Left ventricle myocardium inferior (tissue), 1 donor: ENCODE measurements at places on chromosomes 11 and 22.

DNA sequence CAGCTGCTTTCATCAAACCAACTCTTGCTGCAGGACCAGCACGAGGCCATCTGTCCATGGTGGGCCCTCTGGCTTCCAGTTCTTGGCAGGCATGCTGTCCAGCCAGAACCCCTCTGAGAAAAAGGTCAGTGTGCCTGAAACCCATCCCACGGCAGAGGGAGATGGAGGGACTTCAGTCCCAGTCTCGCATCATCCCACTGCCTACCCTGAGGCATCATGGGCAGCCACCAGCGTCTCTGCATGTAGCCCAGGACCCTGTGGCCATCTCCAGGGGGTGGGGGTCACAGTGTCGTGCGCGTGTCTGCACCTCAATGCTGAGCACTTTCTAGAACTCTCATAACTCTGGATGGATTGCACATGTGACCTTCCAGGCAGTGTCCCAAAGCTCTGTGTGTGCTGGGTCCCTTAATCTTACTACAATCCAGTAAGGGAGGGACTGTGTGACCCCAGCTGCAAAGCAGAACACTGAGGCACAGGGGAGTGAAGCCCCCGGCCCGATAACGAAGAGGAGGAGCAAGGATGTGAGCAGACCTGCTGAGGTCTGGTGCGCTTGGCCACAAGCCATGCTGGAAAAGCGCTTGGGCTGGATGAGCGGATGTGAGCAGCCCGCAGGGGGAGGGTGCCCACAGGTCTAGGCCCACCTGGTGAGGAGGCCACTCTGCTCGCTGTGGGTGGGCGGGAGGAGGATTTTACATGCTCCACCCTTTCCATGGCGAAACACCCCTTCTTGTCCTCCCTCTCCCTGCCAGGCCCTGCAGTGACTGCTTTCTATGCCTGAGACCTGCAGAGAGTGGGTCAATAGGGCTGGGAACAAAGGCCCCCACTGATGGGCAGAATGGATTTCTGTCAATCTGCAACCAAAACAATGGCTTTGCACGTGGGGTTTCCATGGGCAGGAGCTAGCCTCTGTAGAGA lies 1401.0 kb downstream of the BRD1 start:
- DNase-seq: no peak

DNA sequence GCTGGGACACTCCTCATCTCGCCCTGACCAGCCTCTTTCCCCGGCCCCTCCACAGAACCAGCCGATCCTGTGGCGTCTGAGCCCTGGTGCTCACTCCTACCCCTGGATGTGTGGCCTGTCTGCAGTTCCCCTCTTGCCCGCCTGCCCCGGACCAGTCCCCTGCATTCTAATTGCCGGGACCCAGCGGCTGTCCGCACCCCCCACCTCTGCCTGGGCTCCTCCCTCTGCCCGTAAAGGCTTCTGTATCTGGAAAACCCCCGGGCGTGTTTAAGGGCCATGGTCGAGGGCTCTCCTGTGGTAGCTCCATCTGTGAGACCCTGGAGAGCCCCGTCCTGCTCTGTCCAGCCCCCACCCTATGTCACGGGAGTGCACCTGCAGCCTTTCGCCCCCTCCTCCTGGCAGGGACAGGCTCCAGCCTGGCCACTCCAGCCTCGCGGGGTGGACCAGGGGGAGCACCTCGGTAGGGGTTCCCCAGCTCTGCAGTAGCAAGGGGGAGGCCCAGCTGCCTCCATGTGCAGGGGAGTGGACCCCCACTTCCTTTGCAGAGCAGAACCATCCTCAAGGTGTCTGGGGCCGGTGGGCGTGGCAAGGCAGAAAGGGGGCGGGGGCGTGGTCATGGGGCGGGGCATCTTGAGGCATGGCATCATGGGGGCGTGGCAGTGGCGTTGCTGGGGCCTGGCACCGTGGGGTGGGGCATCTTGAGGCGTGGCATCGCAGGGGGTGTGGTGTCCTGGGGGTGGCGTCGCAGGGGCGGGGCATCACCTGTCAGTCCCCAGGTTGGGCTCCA lies 430.4 kb downstream of the TBC1D22A start:
- no peak for DNase-seq

DNA sequence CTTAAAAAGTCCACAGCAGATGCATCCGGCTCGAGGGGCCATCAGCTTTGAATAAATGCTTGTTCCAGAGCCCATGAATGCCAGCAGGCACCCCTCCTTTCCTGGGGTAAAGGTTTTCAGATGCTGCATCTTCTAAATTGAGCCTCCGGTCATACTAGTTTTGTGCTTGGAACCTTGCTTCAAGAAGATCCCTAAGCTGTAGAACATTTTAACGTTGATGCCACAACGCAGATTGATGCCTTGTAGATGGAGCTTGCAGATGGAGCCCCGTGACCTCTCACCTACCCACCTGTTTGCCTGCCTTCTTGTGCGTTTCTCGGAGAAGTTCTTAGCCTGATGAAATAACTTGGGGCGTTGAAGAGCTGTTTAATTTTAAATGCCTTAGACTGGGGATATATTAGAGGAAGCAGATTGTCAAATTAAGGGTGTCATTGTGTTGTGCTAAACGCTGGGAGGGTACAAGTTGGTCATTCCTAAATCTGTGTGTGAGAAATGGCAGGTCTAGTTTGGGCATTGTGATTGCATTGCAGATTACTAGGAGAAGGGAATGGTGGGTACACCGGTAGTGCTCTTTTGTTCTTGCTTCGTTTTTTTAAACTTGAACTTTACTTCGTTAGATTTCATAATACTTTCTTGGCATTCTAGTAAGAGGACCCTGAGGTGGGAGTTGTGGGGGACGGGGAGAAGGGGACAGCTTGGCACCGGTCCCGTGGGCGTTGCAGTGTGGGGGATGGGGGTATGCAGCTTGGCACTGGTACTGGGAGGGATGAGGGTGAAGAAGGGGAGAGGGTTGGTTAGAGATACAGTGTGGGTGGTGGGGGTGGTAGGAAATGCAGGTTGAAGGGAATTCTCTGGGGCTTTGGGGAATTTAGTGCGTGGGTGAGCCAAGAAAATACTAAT lies 1.9 kb downstream of the NEAT1 start:
- peak; percentile 50 for DNase-seq

GRCh38 chr22:38850941-38851849 lies 7.4 kb upstream of the NPTXR start:
- DNase-seq: no peak

DNA sequence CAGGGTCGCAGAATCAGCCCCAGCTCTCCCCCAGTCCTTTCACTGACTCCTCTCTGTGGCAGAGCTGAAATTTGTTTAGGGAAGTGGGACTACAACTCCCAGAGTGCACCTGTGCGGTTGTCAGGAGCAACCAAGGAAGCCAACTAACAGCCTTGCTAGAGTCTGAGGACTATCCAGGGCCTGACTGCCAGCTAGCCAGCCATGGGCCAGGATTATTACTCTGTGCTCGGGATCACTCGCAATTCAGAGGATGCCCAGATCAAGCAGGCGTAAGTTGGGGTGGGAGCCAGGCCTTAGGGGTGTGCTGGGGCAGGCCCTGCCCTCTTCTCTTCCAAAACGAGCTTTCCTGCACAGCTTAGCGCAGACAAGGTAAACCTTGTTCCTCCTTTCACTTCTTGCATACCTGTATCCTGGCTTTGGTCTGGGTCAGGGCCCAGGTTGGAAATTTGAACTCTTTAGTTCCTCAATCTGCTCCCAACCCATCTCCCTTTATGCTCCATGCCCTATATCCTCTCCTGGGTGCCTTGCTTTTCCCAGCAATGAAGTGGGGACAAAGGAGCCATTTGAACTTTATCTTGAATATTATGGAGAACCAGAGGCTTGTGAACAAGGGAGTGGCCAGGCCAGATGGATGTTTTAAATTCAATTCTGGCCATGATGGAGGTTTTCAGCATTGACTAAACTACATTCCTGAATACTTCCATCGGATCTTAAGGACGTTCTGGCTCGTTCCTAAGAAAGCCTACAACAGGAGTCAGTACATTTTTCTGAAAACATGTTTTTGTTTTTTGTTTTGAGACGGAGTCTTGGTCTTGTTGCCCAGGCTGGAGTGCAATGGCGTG lies at the start of gene DNAJB13:
DNAJB13 (plus strand) TSS at position 158 of the 842 bp plus-strand sequence; CDS start at position 202, 44 bp downstream.
- no peak for DNase-seq

- no peak for DNase-seq
Measured at GRCh38 chr11:73972620-73973449, 9.8 kb downstream of the UCP2 start.

DNA sequence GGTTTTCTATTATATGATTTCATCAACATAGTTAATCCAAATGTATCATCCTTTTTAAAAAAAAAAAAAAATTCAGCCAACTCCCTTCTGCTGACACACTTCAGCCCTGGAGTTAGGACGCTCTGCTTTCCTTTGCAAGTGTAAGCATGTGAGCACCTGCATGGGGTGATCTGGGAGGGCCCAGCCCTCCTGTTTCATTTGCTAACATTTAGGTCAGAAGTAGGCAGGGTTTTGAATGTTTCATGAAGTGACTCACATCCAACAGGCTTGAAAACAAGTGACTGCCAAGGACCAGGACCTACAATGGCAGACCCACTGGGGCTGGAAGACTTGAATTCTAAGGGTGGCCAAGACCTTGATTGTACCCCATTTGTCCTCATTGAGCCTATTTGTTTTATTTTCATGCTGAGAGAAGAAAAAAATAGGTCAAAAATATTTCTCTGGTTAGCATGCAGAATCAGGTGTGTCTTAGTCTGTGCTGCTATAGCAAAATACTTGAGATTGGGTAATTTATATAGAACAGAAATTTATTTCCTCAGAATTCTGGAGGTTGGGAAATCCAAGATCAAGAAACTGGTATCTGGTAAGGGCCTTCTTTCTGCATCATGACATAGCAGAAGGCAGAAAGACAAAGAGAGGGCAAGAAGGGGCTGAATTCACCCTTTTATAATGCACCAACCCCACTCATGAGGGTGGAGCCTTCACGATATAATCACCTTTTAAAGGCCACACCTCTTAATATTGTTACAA lies 137.6 kb downstream of the CD44 start:
- no peak for DNase-seq

GRCh38 chr22:49137206-49137840 lies 690.4 kb downstream of the BRD1 start:
- DNase-seq: no peak

GRCh38 chr22:45413368-45414211 lies at the start of the genes RIBC2 and SMC1B:
Gene RIBC2, plus strand, starts transcription at chr22:45413693. Its CDS starts 194 bp downstream, at chr22:45413887.
Gene SMC1B, minus strand, starts transcription at chr22:45413599. Its CDS starts 32 bp downstream, at chr22:45413567.
- DNase-seq: peak; percentile 75

GRCh38 chr22:37241351-37242142 lies 2.5 kb downstream of the RAC2 start:
- no peak for DNase-seq

DNA sequence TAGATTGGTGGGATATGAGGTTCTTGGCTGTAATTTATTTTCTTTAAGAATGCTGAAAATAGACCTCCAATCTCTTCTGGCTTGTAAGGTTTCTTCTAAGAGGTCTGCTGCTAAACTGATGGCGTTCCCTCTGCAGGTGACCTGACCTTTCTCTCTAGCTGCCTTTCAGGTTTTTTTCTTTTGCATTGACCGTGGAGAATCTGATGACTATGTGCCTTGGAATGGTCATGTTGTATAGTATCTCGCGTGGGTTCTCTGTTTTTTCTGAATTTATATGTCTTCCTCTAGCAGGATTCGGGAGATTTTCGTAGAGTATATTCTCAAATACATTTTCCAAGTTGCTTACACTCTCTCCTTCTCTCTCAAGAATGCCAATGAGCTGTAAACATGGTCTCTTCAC lies 122.2 kb downstream of the DDX10 start:
- DNase-seq: no peak

GRCh38 chr11:19117760-19118097 lies 761 bp downstream of the ZDHHC13 start:
- no peak for DNase-seq

GRCh38 chr11:44258190-44258489 lies 51.8 kb downstream of the ALX4 start:
- no peak for DNase-seq

DNA sequence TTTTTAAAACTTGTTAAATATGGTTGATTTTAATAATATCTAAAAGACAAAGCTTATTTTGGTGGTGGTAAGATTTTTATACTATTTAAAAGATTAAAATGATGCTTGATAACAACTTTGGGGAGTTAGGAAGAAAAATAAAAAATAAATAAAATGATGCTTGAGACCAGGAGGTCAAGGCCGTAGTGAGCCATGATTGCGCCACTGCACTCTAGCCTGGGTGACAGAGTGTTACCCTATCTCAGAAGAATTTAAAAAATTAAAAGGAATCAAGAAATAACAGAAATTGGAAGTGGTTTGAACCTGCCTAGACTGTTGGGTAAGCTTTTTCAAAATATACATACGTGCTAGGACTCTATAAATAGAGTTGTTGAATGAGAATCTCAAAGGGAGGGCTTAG lies 12.1 kb upstream of the DNAJB7 start:
- DNase-seq: no peak

DNA sequence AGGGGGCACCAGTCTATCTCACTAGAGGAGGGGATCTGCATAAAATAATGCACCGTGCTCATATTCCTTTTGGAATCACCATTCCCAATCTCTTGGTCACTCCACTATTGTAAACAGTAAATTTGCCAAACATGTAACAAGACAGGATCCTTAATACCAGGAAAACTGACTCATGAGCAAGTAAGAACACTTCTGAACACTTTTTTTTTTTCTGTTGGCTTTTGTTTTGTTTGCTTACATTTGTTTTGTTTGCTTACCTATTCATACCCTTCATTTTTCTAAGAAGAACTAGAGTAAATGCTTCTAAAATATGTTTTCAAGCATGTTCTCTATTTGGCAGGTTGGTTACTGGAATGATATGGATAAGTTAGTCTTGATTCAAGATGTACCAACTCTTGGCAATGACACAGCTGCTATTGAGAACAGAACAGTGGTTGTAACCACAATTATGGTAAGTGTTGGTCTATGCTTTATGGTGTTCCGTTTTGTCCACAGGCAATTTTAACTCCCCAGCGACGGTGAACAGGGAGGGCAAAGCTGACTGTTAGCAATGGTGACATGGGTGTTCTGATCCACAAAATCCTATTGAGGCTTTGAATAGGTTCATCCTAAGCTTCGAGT lies 111.8 kb downstream of the MSANTD4 start:
- no peak for DNase-seq

DNA sequence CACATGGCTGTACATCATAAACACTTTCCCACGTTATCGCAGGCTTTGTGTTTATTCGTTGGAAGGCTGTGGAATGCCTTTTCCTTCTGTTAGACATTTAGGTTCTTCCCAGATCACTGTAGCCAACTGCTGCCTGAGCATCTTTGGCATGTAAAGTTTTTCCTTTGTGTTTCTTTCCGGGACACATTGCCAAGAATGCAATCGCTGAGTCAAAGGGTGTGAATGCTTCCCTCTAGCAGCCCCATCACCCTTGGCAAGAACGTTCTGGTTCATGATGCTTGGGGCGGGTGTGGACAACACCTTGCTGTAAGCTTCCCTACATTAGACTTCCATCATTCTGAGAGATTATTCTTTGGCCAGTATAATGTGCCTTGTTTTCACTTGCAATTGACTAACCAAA lies 136.2 kb downstream of the OSBP2 start:
- DNase-seq: no peak

- DNase-seq: no peak
Measured at GRCh38 chr11:120231963-120232362, 8.0 kb upstream of the POU2F3 start.

DNA sequence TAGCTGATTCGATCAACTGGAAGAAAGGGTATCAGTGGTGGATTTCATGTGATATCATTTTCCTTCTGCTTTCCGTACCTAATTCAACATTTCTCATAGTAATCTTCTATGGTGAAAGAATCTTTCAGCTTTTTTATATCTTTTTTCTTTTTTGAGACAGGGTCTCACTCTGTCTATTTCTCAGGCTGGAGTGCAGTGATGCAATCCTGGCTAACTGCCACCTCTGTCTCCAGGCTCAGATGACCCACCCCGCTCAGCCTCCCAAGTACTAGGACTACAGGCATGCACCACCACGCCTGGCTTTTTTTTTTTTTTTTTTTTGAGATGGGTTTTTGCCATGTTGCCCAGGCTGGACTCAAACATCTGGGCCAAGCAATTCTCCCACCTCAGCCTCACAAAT lies 18.6 kb upstream of the CHORDC1 start:
- no peak for DNase-seq
